Testis (tissue), 5 donors: ENCODE measurements at places on chromosomes 6 and 20. TPM values are rescaled to one million over a fixed set of nuclear protein-coding genes. Genes with fewer than 3 reads are reported as not detected.

- H3K27me3 ChIP-seq, result no peaks in the 10 kb centered on the region
- DNase-seq, result no peak
- no peak overlapping the region for H3K27ac ChIP-seq
- no peaks in the 10 kb centered on the region for H3K36me3 ChIP-seq
These were observed 61.2 kb upstream of the BHLHE23 start for GRCh38 chr20:63067721-63068560.

DNA sequence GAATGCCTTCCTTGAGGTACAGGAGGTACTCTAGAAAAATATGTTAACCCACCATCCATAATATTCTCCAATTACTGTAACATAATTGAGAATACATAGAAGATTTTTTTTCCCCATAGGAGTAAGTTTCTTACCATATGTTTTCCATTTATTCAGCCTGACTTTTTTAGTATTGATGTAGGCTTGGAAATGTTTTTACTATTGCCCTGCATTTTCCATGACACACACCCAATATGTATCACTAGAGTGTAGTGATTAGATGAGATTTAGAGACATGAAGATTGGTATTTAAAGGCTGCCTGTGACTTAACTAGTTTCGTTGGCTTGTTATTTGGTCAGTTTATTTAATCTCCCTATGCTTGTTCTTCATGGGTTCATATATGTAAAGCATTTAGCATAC lies 39.5 kb downstream of the KCNQ5 start:
- no peaks in the 10 kb centered on the region for H3K4me1 ChIP-seq
- H3K27me3 ChIP-seq, result no peaks in the 10 kb centered on the region
- no peak for DNase-seq
- no peak overlapping the region for H3K4me3 ChIP-seq
- no peaks in the 10 kb centered on the region for H3K36me3 ChIP-seq
- H3K27ac ChIP-seq, result no peak overlapping the region

KIF25 gene
- 5.0 TPM for total RNA-seq

GRCh38 chr20:38043512-38044300 lies 10.2 kb downstream of the RPRD1B start:
- DNase-seq, result no peak
- no peaks in the 10 kb centered on the region for H3K4me1 ChIP-seq
- no peak overlapping the region for H3K27ac ChIP-seq
- no peak overlapping the region for H3K4me3 ChIP-seq
- no peaks in the 10 kb centered on the region for H3K36me3 ChIP-seq

- H3K27me3 ChIP-seq, result no peaks in the 10 kb centered on the region
- peaks cover 18% of the 10 kb centered on the region for H3K4me1 ChIP-seq
- no peak for DNase-seq
- H3K36me3 ChIP-seq, result no peaks in the 10 kb centered on the region
- no peak overlapping the region for H3K4me3 ChIP-seq
These were observed 161.8 kb upstream of the AGPAT4 start for GRCh38 chr6:161435748-161436070.

DNA sequence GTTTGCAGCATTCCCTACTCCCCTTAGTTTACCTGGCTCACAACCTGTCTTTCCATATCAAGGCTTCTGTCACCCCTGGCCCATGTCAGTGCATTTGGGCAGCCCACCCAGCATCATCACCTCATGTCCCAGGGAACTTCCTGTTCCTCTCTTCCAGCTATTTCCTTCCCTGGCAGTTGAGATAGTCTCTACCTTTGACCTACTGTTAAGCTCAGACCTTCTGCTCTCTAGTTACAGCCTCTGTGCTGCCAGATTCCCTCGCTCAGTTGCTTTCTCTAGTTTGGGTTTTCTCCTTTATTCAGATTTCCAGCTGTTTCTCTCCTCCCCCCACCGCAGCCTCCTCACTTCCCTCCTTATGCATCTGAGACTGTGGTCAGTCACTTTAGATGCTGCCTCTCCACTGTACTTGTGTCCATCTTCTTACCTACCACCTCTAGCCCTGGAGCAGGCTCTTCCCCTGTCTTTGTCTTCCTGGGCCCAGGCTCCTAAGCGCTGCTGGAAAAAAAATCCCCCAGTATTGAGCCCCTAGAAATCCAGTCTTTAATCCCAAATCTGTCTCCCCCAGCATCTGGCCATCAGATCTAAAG lies 16.3 kb downstream of the PTPN1 start:
- H3K36me3 ChIP-seq, result no peaks in the 10 kb centered on the region
- H3K4me3 ChIP-seq, result no peak overlapping the region
- no peak for DNase-seq
- H3K27ac ChIP-seq, result no peak overlapping the region

LINC00237 gene
- total RNA-seq, result not detected

GRCh38 chr6:139676718-139677117 lies 302.3 kb upstream of the CITED2 start:
- no peak overlapping the region for H3K27ac ChIP-seq
- H3K4me1 ChIP-seq, result no peaks in the 10 kb centered on the region
- no peaks in the 10 kb centered on the region for H3K36me3 ChIP-seq
- H3K4me3 ChIP-seq, result no peak overlapping the region
- DNase-seq, result no peak
- H3K27me3 ChIP-seq, result no peaks in the 10 kb centered on the region

DNA sequence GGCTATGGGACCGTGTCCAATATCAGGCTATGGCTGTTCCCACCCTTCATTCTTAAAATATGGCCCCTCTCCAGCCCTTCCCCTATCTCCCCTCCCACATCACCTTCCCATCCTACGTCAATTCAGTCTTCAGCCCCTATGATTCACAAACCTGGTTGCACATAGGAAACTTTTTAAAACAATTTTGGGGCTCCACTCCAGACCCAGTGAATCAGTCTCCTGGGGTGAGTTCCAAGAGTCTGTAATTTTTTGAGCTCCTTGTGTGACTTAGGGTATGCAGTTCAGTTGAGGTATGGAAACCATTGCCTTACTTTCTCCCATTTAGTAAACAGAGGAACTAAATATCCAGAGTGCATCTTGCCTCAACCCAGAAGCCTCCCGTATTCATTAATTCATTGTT lies 5.5 kb downstream of the HNF4A start:
- H3K27me3 ChIP-seq, result no peaks in the 10 kb centered on the region
- no peaks in the 10 kb centered on the region for H3K36me3 ChIP-seq
- H3K27ac ChIP-seq, result no peak overlapping the region
- H3K4me1 ChIP-seq, result no peaks in the 10 kb centered on the region
- H3K4me3 ChIP-seq, result no peak overlapping the region

- H3K4me3 ChIP-seq, result no peak overlapping the region
- no peaks in the 10 kb centered on the region for H3K36me3 ChIP-seq
These were observed 28.3 kb downstream of the MEP1A start for GRCh38 chr6:46821458-46821881.

DNA sequence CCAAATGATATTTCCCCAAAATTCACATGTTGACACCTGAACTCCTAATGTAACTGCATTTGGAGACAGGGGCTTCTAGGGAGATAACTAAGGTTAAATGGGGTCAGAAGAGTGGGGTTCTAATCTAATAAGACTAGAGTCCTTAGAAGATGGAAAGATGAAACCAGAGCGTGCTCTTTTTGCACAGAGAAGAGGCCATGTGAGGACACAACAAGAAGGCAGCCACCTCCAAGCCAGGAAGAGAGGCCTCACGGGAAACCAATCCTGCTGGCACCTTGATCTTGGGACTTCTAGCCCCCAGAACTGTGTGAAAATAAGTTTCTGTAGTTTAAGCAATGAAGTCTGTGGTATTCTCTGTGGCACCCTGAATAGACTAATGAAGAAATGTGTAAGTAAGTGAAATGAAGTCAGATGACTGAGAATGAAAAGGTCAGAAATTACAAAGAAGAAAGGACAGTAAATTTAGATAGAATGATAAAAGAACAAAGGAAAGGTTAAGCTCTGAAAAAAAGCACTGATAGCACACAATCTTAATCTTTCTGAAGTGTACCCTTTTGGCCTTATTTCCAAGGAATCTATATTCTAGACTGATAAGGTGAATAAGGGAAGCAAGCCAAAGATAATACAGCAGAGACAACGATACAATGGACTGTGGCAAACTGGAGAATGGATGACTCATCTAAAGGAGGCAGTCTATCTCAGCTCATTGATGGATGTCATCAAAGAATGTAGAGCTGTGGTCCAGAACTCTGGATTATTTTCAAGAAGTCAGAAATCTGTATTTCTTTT lies 110.4 kb downstream of the MYB start:
- no peak overlapping the region for H3K4me3 ChIP-seq
- H3K27me3 ChIP-seq, result no peaks in the 10 kb centered on the region
- no peaks in the 10 kb centered on the region for H3K36me3 ChIP-seq
- H3K4me1 ChIP-seq, result no peaks in the 10 kb centered on the region
- DNase-seq, result no peak

PDE10A gene
- total RNA-seq, result 15.5 TPM

XKR7 gene
- 0.25 TPM for total RNA-seq

- H3K27ac ChIP-seq, result no peak overlapping the region
- H3K4me1 ChIP-seq, result no peaks in the 10 kb centered on the region
- H3K4me3 ChIP-seq, result no peak overlapping the region
- DNase-seq, result no peak
These were observed 84.6 kb downstream of the TMEM170B start for GRCh38 chr6:11622156-11622555.

GRCh38 chr6:42199106-42199981 lies 4.6 kb upstream of the GUCA1B start:
- no peak overlapping the region for H3K4me3 ChIP-seq
- DNase-seq, result peak; percentile 87

BPIFA1 gene
- not detected for total RNA-seq

DNA sequence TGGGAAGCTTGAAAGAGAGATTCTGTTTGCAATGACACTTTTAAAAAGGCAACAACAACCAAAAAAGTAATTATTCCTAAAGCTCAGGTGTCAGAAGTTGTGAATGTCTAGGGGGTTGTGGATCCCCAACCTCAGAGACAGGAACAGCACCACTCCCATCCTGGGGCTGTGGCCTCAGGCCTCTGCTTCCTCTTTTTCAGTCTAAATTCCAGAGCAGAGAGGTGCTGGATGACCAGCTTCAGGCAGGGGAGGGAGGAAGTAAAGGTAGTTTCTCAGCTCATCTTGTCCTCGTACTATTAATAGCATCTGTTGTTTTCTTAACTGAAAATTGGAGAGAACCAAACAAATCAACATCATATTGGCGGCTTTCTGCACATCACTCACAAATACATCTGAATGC lies 8.3 kb downstream of the NT5E start:
- no peaks in the 10 kb centered on the region for H3K36me3 ChIP-seq
- H3K4me3 ChIP-seq, result no peak overlapping the region
- no peak for DNase-seq
- H3K27ac ChIP-seq, result no peak overlapping the region
- H3K27me3 ChIP-seq, result no peaks in the 10 kb centered on the region
- H3K4me1 ChIP-seq, result peaks cover 23% of the 10 kb centered on the region

SSR1 gene
- total RNA-seq, result 62.5 TPM

DIDO1 gene
- 99.7 TPM for total RNA-seq

GRCh38 chr20:36924167-36925045 lies 27.1 kb downstream of the SAMHD1 start:
- H3K4me3 ChIP-seq, result no peak overlapping the region
- no peaks in the 10 kb centered on the region for H3K4me1 ChIP-seq
- no peak overlapping the region for H3K27ac ChIP-seq
- no peaks in the 10 kb centered on the region for H3K27me3 ChIP-seq

DNA sequence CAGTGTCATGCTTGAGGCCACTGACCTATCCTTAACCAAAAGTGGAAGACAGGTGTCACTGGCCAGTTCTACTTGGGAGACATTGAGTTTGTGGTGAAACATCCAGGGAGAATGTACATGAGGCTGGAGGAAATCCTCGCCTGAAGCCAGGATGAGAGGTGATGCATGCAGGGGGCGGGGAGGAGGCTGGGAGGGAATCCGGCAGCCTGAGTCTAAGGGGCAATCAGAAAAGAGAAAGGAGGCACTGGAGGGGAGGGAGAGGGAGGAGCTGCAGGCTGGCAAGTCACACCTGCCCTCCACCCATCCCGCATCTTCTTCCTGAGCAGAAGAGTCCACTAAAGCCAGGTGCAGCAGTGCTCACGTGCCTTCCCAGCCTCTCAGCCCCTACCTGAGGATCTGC lies 14.9 kb upstream of the DDO start:
- H3K4me1 ChIP-seq, result no peaks in the 10 kb centered on the region
- H3K27me3 ChIP-seq, result no peaks in the 10 kb centered on the region
- no peak overlapping the region for H3K4me3 ChIP-seq
- H3K27ac ChIP-seq, result no peak overlapping the region
- no peaks in the 10 kb centered on the region for H3K36me3 ChIP-seq

DNA sequence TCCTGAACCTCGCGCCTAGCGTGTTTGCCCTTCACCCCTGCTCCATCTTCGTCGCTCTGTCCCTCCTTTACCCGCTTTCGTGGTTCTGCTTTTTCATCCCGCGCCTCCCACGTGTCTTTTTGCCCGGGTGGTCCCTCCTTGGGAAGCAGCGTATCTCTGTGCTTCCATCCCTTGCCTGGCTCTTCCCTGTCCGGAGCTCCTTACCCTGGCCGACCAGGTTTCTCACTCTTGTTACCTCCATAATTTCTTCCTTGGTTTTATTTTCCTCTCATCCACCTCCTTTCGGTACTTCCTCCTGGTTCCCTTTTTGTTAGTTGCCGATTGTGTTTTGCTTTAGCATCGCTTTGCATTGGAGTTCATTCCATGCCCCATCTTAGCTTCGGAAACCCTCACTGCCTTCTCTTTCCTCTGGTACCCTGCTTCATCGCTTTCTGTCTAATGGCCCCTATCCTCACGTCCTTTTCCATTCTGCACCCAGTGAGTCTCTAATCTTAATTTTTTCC lies 735 bp downstream of the FAM135A start:
- peak overlapping the region; percentile 94 for H3K27ac ChIP-seq
- peak overlapping the region; percentile 95 for H3K4me3 ChIP-seq
- H3K27me3 ChIP-seq, result no peaks in the 10 kb centered on the region
- no peaks in the 10 kb centered on the region for H3K36me3 ChIP-seq
- no peaks in the 10 kb centered on the region for H3K4me1 ChIP-seq
